Urothelium cell line (cell line): ENCODE measurements at places on chromosomes 4 and X.

GRCh38 chrX:136142592-136142991 lies 4.7 kb upstream of the FHL1 start:
- DNase-seq, result no peak

- no peak for DNase-seq
Measured at GRCh38 chrX:38205039-38205438, 15.6 kb downstream of the SRPX start.

DNA sequence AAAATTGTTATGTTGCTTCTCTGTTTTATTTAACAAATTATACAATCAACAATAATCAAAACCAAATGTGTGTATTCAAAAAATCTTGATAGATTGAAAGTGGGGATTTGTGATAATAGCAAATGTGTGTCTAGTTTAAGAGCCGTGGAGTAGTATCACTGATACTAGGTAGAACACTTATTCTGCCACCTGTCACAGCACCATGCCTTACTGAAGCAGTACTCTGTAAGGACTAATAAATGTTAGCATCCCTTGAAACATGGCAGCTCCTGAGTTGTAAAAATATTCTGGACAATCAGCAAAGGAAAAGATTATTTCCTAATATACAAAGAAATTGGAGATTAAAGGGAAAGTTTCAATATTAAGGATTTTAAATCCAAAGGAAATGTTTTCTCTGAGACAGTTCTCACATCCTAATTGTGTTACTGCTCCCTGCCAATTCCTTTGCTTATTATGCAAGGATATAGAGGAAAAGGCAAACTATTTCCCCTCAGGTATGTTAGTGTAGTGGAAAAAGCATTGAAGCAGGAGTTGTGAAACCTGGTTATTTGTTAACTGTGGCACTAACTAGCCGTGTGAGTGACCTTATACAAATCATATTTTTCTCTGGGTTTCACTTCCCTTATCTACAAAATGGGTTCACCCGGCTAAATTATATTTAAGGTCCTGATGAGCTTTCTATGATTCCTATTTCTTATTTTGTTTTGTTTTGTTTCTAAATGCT lies 303.1 kb downstream of the ARHGAP24 start:
- DNase-seq, result no peak

GRCh38 chr4:30535255-30535654 lies 184.9 kb upstream of the PCDH7 start:
- no peak for DNase-seq

- no peak for DNase-seq
Measured at GRCh38 chr4:159006202-159006601, 96.7 kb upstream of the RAPGEF2 start.

GRCh38 chr4:140150636-140150885 lies 3.4 kb downstream of the MAML3 start:
- no peak for DNase-seq

- DNase-seq, result no peak
Measured at GRCh38 chrX:74578137-74578536, 36.3 kb downstream of the RLIM start.

DNA sequence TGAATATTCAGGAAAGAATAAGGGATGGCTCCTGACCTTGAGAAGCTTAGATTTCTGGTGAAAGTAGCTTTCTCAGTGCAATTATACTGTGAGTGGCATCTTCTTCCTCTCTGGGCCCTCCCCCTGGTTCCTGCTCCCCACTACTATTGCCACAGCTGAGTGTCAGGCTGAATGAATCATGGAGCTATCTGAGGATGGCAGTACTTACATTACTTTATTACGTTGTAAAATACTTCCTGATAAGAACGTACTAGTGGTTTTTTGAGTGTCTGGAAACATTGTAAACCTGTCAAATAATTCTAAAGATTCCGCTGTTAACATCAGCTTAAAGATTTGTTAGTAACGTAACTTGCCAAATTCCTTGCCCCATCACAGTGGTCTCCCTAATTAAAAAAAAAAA lies 36.2 kb downstream of the ARHGAP10 start:
- DNase-seq, result no peak

- DNase-seq, result no peak
Measured at GRCh38 chrX:10574663-10575062, 45.7 kb downstream of the MID1 start.

DNA sequence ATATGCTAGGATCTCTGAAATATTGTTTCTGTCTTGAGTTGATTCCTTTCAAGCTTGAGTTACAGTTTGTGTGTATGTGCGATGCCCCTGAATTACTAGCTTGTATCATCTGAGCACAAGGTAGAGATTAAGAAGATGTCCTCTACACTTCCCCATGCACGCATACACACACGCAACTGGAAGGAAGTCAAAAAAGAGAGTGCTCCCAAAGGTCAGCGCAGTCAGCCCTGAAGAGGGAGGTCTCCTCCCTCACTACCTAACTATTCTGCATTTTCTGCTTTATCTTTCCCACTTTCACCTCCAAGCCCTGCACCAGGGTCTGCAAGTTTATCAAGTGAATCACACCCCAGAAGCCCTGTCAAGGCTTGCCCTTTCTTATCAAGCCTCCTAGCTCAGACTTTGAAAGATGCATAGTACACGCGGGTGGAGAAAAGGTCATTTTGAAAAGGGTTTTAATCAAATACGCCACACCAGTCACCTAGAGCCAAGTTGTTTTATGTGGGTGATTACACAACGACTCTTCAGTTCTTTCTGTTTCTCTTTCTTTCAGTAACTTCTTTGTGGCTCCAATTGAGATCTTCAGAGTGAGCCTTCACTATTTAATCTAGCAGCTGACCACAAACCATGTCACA lies 127.7 kb downstream of the ASB9 start:
- DNase-seq, result no peak

DNA sequence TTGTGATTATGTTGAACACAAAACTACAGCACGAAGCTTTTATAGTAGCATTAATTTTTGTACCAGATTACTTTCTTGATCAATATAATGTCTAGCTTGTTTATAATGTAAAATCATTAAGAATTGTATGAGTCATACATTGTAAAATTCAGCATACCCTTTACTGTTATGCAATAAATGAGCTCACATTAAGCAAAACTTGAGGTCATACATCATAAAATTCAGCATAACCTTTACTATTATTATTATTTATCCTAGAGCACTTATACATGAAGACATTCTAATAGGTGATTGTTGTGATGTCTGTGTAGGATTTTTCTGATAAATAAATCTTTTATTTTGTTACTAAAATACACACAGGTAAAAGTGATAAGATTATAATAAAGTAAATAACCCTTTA lies 49.4 kb downstream of the DTHD1 start:
- no peak for DNase-seq

DNA sequence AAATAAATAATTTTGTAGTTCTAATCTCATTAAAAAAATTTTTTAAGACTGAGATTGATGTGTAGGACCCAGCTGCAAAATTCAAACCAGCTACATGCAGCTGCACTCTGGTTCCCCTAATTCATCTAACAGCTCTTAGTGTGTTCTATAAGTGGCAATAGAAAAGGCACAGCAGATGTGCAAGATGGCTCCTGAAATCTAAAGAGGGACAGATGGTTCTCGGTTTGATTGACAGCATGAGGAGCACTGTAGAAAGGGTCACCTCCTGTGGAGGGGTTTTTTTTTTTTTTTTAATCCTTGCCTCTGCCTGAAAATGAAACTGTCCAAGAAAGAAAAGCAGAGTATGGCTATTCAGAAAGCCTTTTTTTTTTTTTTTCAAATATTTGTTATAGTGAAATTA lies 16.9 kb upstream of the OCIAD1 start:
- DNase-seq, result no peak

DNA sequence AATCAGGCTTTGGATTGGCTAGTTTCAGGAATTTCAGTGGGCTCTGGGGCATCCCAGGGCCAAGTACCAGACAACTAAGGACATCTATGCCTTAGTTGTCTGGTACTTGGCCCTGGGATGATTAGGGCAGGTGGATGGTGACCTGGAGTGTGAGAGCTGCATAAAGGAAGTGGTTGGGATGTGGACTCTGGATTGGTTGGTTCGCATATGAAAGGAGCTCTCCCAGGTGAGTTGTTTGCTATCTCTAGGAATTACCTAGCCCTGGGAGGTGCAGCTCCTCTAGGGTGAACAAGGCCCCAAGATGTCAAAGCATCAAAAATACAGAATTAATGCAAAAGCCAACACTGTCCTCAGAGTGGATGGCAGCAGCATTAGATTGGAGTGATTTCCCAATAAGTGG lies 109.6 kb downstream of the NHS start:
- DNase-seq, result no peak

DNA sequence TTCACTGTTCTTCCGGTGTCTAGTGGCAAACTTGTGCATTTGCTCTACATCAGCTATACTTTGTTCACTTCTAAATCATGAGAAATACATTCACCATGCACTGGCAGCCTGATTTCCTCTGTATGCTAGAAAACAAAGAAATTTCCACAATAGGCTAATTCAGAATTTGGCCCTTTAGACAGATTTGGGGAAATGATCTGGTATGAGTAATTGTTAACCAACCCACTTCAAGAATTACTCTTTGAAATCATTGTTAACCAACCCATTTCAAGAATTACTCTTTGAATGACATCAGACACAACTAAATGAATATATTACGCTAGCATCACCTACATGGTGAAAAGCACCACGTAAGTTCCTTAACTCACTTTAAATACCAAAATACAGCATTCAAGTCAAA lies 14.6 kb downstream of the APBB2 start:
- no peak for DNase-seq

DNA sequence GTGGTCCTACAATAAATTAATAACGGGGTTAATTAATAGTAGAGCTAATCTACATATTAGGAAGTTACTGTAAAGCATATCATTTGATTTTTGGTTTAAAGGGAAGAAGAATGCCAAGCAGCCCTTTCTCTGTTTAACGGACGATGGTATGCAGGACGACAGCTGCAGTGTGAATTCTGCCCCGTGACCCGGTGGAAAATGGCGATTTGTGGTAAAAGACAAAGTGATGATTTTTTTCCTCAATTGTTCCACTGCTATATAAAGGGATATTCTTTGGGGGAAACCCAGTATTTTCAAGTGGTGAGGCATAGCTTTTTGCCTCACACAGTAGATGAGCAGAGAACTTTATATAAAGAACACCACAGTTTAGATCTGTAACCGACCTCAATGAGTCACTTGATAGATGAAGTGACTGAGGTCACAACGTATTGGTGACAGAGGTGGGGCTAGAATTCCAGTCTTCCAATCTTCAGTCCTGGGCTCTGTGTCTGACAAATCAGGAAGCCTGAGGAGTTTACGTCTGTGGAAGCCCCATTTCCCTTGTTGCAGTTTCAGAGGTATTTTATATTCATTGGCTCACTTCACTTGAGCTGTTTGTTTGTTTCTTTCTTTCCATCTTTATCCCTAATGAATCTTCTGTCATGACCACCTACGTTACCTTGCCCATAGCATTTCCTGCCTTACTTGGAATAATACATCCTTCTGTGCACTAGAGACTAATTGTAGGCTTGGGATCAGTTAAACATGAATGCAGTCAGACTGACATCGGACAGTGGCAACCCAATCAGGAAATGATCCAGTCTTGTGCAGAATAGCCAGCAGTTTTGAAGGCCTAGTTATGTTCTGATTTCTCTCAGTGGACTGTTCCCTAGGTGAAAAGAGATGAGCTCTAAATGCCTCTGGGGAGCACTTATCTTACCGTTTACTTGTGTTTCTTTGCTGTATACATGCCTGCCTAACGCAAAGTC lies 30.1 kb downstream of the ZRSR2 start:
- no peak for DNase-seq

GRCh38 chrX:42772874-42773273 lies 5.1 kb downstream of the PPP1R2C start:
- no peak for DNase-seq

DNA sequence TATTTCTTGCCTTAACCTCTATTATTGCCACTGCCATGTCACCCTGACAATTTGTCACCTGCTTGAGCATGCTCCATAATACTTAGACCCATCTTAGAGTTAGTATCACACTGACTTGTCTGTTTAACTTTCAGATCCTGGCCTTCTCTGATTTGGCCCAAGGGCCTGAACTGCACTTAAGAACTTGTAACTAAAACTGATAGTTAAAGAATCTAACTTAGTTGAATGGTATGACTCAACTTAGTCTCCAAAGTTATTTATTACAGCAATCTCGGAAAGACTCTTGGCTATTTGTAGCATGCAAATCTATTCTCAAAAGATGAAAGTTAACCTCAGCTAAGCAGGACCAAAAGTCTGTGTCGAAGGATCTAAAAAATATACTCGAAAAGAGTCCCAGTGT lies 72.3 kb downstream of the IGSF1 start:
- no peak for DNase-seq

DNA sequence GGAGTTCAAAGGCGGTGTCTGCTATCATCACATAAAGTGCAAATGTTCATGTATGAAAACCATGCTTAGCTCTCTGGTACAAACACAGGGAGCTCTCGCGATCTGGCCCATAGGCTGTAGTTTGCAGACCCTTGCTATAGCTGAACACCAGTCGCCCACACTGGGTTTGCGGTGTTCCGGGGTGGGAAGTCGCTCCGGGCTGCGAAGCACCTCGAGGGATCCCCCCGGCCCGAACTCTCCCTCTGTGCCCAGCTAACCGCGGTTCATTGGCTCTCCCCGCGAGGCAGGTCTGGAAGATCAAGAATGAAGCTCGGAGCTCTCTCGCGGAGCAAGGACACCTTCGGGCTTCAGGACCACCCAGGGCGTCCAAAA lies 341 bp upstream of the PRPS2 start:
- DNase-seq, result no peak

DNA sequence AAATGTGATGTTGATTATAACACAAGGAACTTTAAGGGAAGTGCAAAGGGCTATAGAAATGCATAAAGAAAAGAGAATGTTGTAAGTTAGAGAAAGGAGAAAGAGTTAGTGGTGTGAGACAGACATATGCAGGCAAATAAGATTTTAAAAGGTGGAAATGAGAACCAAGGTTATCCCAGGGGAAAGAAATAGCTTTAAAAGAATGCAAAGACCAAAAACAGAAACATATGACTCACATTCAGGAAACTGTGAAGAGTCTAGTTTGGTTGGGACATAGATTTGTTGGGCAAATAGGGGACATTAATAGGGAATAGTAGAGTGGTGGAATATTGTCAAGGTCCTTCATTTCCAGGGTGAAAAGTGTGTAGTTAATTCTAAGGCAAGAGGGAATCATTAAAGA lies 52.4 kb downstream of the MAPK10 start:
- no peak for DNase-seq

DNA sequence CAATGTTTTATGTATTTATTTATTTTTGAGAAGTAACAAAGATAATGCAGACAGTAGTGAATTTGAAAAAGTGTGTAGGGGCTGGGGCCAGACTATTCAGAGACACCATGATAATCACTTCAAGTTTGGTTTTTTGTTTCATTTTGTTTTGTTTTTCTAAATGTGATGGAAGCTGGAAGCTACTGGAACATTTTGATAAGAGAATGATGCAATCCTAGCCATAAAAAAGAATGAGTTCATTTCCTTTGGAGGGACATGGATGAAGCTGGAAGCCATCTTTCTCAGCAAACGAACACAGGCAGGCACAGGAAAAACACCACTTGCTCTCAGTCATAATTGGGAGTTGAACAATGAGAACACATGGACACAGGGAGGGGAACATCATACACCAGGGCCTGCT lies 706.6 kb upstream of the EPHA5 start:
- no peak for DNase-seq

DNA sequence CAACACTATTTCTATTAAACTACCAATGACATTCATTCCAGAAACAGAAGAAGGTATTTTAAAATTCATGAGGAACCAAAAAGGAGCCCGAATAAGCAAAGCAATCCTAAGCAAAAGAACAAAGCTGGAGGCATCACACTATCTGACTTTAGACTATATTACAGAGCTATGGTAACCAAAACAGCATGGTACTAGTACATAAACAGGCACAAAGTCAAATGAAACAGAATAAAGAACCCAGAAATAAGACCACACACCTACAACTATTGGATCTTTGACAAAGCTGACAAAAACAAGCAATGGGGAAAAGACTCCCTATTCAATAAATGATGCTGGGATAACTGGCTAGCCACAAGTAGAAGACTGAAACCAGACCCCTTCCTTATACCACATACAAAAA lies 122.3 kb downstream of the ITIH6 start:
- no peak for DNase-seq
